Omental fat pad (tissue), 4 donors: ENCODE measurements at places on chromosomes 7 and 10. TPM values are rescaled to one million over a fixed set of nuclear protein-coding genes. Genes with fewer than 3 reads are reported as not detected.

GRCh38 chr7:153103202-153103601, 343.6 kb downstream of the ACTR3B start:
- no peak for DNase-seq

The ADAM12 gene
- total RNA-seq = 24.4 TPM

DNA sequence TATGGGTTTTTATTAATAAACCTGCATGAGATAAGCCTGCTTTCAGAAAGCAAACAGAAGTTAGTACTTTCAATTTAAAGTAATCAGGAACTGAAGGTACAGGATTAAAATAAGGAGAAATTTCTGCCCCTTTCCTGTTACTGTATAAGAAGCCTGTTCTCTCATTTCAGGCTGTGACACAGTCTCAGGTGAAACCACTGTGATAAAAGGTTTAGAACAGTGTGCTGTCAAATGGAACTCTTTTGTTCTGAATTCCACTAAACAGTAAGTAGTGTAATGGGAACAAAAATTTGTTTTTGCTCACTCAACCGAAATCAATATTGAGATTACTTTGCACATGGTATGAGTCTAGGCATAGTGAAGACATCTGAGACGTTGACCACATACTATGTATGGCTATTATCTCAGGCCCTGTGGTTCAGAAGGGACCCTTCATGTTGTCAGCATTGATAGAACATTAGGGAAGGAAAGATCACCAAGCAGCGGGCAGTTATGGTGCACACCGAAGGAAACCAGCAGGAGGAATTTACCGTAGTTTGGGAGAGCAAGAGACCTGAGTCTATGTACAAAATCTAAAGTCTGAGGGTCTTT, 14.9 kb downstream of the HEPACAM2 start:
- DNase-seq = no peak

The BTRC gene
- total RNA-seq = 9.2 TPM

The NPSR1 gene
- not detected for total RNA-seq

- DNase-seq = no peak
These were observed 103.8 kb downstream of the ATE1 start for GRCh38 chr10:121823993-121824463.
